Activated CD4-positive, alpha-beta T cell treated with anti-CD3 and anti-CD28 coated beads, Interleukin-2, amount 50 U/mL, for 48 hours (primary cell): ENCODE measurements at places on chromosomes 3 and 15.

DNA sequence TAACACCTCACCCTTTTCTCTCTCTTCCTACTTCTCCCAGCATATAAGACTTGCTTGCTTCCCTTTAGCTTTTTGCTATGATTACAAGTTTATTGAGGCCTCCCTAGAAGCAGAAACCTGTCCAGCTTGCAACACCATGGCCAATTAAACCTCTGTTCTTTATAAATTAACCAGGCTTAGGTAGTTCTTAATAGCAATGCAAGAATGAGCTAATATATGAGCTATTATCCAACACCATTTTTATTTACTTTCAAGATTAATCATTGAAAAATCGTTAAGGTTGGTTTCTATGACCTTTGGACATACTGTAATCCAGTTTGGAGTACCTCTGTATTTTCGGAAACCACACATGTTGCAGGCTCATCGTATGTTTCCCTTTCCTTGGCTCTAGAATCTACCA lies 643.1 kb downstream of the ZPLD1 start:
- DNase-seq = no peak

GRCh38 chr15:75620841-75621391 lies 4.6 kb downstream of the SNUPN start:
- DNase-seq = no peak

GRCh38 chr3:53592862-53593261 lies 98.5 kb downstream of the CACNA1D start:
- DNase-seq = no peak

- no peak for DNase-seq
Measured at GRCh38 chr15:70281811-70282307, 184.1 kb upstream of the TLE3 start.

DNA sequence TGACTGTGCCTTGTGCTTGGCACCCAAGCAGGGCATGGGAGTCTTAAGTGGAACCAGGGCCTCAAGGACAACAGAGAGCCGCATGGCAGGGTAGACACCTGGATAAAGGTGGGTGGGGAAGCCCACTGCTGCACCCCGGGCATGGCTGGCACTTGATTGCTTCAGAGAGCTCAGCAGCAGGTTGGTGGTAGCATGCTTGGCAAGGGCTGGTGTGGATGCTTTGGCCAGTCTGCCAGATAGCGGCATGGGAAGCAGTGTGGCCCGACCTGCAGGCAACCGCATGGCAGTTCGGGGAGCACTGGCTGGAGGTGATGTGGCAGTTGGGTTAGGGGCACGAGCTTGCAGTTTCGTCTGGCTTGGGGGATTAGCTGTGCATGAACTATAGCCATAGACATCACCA lies 2.5 kb downstream of the CCDC71 start:
- DNase-seq = no peak

GRCh38 chr15:31104003-31104402 lies 2.5 kb upstream of the TRPM1 start:
- no peak for DNase-seq
